H1 (cell line): ENCODE measurements at places on chromosomes 3 and 15. TPM values are rescaled to one million over a fixed set of nuclear protein-coding genes. Genes with fewer than 3 reads are reported as not detected.

- no peak for DNase-seq
These were observed 38.3 kb upstream of the AGBL1 start for GRCh38 chr15:86041399-86041798.

GRCh38 chr3:65485826-65486469 is 552.8 kb downstream of the MAGI1 start:
- DNase-seq: no peak

- no peak for DNase-seq
These were observed 11.1 kb downstream of the EFCAB12 start for GRCh38 chr3:129417326-129417725.

- no peak for DNase-seq
These were observed 24.3 kb upstream of the FLNB start for GRCh38 chr3:57983734-57984518.

The GPR15 gene
- not detected in 2 replicates for total RNA-seq
